ENCODE measurements at places on chromosomes 3 and 15.
A peak's percentile ranks its signal among the peaks of the same experiment; 100 is the strongest.

DNA sequence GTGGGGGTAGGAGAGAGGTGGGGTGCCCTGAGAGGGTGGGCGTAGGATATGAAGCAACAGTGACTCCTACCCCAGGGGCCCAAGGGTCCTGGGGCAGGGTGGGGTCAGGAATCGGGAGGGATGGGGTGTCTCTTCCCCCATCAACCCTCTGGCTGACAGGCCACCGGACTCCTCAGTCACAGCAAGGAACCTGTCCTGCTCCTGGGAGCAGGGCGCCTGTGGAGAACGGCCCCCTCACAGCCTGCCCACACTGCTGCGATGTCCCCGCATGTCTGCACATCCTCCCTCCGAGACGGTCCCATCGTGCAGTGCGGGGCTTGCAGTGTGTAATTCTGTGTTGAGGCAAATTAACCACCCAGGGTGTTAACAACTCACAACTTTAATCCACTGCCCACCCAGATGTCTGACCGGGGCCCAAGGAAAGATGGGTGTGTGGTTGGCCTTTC, 2.7 kb downstream of the TM4SF19 start:
- DNase-seq: no peak

DNA sequence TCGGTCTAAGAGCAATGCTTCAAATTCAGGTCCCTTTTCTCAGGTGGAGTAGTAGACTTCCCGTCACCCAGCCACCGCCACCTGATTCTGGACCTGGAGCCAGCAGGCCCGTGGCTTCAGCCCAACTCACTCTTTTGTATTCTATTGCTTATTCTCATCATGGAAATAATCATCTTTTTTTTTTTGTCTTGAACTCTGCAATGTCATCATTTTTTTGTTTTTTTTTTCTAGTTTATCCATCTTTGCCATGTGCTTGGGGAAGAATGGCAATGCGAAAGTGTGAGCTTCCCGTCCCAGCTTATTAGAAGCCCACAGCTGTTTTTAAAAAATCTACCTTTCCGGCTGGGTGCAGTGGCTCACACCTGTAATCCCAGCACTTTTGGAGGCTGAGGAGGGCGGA, 51.3 kb upstream of the FSTL1 start:
- DNase-seq: no peak

- DNase-seq: no peak
These were observed 393.7 kb downstream of the FEZF2 start for GRCh38 chr3:61979638-61980037.

DNA sequence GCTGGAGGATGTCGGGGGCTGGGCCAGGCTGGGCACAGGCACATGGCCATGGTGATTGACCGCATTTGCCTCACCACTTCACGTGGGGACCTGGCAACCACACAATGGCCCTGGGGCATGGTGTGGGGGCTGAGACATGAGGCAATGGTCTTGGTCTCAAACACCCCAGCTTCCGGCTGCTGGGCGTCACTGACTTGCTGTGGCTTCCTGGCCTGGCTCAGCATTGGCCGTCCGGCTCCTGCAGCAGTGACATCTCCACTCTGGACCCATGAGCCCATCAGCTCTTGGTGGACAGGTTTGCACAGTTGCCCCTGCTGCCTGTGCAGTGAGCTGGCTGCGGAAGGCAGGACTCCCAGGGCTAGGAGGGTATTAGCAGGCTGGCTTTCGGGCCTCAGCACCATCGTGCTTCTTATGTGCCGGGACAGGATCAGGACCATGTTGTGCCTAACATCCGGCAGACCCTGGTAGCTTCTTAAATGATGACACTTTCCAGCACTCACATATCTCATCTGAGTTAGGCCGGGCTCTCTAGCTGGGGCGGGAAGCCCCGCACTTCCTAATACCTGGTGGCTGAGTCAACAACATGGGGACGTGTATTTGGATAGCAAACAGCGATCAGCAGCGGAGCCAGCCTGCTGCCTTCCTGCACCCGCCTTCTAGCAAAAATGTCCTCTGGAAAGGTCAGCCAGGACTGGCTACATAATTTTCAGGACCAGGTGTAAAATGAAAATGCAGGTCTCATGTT, 34.1 kb downstream of the ZNF710 start:
- no peak for DNase-seq

GRCh38 chr3:43014241-43014640, 35.1 kb downstream of the GASK1A start:
- no peak for DNase-seq

DNA sequence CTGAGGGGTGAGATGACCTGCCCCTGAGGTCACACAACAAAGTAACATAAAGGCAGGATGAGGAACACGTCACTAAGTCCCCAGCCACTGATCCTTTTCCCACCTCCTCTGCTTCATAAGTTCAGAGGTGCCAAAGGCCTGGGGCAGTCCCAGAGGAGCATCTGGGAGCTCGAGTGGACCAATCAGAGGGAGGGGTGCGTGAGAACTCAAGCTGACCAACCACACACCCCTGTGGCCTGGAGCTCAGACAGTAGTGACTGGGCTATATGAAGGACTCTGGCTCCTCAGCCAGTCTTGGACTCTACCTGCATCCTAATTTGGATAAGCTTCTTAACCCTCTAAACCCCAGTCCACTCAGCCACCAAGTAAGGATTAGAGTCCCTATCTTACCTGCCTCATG, 28.0 kb upstream of the CAV3 start:
- DNase-seq: no peak

GRCh38 chr15:47184003-47184907, 533.0 kb upstream of the SEMA6D start:
- peak; percentile 15 for DNase-seq

DNA sequence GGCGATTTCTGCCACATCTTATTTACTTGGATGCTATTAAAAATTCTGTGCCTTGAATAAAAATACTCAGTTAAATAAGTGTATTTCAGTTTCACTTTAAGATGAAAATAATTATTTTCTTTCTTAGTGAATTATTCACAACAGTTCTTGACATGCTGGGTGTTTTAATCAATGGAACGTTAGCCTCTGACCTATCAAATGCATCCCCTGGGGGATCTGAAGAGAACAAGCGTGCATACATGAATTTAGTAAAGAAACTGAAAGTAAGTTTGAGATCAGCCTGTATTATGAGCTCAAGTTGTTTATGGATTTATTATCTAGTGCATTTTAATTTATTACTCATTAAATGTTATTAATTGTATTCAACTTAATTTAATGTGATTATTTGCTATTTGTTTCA, 597 bp downstream of the P2RY12 start:
- no peak for DNase-seq

DNA sequence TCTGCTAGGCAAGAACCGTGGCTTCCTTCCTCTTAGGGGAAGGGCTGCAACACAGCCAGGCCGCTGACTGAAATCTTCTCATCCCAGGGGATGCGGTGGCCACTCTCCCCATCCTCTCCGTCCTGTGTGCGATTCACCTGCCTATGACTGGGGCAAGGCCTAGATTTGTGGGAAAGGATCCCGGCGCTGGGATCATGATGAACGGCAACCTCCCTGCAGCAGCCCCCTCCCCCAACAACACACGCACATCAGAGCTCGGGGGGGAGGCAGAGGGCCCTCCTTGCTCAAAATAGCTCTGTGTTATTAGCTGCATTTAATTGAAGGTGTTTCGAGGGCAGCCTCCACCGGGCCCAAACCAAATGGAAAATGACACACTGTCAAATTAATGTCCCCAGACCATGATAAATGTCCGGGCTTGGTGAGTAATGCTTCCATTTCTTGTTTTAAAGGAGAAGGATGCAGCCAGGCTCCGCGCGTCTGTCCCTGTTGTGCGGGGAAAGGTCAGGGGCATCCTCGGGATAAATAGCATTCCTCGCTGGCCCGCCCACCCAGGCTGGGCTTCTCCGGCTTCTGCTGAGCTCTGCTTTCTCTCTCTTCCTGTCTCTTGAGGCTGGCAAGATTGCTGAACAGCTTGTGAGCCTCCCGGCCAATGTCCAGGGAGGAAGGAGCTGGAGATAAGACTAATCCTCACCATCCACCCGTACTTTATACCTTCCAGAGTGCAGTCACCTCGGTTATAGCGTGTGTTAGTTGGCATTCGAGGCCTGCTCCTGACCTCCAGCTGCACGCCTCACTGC, 56.4 kb upstream of the TLE3 start:
- no peak for DNase-seq

DNA sequence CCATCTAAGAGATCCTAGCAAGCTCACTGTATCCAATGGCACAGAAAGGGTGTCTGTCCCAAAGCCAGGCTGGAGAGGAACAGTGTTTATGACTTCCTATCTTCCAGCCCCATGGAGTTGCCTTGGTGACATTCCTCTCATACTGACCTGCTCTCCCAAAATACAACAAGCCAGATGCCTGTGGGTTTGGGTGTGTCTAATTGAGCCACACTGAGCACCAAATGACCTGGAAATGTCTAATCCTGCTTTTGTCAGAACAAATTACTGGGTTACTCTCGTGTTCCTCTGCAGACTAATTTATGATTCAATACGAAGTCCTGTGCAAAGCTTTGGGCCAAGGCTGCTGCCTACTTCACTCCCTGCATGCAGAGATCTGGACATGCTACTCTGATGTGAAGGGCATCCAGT, 98.1 kb upstream of the STRIT1 start:
- peak; percentile 93 for DNase-seq

GRCh38 chr3:60742606-60743145, 508.6 kb downstream of the FHIT start:
- peak; percentile 21 for DNase-seq

DNA sequence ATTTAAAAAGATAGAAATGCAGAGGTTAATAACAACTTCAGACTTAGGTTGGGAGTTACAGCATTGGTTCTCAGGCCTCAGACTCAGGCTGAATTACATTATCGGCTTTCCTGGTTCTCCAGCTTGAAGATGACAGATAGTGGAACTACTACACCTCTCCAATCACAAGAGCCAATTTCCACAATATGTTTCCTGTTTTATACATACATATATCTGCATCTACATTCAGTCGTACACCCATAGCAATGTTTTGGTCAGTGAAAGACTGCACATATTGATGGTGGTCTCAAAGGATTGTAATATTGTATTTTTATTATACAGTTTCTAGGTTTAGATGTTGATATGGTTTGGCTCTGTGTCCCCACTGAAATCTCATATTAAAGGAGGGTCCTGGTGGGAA, 35.4 kb downstream of the AADACL2 start:
- no peak for DNase-seq

- no peak for DNase-seq
These were observed 1050.2 kb downstream of the AGBL1 start for GRCh38 chr15:87129916-87130315.

- DNase-seq: no peak
These were observed 37.5 kb downstream of the TPM1 start for GRCh38 chr15:63079947-63080626.

DNA sequence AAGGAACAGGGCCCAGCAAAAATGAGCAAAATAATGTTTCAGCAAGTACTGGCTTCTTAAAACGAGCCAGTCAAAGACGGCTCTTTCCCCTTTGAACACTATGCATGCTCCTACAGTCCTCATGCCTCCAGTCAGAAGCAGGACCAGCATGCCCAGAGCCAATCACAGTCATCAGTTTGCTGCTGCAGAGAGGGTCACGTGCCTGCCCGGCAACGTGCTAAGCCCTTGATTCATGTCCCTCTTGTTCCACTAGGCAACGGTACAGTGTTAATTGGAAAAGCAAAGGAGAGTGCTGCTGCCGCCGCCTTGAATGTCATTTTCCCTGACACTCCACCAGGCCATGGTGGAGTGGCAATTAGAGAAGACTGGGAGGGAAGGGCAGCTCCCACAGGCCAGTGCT, 500.1 kb downstream of the OCA2 start:
- no peak for DNase-seq

DNA sequence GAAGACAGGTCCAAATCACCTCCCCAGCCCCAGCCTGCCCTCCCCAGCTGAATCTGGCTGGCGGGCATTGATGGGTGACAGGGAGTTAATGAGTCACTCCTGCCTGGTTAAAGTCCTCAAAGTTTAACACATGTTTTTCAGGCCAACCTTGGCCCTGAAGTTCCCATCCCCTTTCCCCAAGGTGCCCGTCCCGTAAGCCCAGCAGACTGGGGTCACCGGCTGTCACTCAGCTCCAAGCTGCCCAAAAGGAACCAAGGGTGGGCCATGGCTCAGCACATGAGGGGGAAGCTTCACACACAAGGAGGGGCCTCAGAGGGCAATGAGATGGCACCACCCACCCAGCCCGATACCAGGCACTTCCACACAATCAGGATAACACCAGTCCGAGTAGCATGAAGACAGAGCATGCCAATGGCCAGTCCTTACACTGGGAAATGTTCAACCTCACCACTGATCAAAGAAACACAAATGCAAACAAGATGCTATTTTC, 10.2 kb upstream of the KLF15 start:
- no peak for DNase-seq

GRCh38 chr3:39156421-39156820, 3.0 kb upstream of the CSRNP1 start:
- DNase-seq: peak; percentile 62

DNA sequence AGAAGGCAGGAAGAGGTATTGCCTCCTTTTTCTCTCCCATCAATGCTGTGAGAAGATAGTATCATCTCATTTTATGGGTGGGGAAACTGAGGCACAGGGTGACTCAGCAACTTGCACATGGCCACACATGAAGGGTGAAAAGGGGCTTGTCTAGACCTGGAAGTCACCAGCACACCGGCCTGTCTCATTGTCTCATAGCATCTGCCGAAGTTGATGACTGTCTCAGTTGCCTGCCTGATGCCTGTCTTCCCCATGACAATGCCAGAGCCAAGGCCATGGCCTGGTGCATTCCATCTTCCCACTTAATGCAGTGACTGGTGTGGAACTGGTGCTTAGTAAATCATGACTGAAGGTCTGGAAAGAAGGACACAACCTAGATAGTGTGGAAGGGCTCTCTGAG, 27.9 kb upstream of the PRR23E start:
- DNase-seq: no peak

DNA sequence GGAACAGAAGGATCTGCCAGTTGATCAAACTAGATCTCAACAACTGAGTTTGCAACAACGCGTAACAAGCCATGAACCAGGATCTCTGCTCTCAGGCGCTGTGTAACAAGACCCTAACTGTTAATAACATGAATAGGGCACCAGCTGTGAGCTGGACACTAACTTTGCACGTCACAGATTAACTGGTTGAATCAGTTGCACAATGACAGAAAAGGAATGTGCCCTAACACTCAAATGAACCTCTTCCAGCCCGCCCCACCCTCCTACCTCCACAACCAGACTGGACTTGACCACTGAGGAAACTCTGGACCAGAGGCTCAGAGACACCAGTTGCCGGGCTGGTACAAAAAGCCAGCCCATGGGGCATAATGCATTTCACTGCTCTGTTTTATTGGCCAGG, 34.3 kb downstream of the MCF2L2 start:
- peak; percentile 6 for DNase-seq

DNA sequence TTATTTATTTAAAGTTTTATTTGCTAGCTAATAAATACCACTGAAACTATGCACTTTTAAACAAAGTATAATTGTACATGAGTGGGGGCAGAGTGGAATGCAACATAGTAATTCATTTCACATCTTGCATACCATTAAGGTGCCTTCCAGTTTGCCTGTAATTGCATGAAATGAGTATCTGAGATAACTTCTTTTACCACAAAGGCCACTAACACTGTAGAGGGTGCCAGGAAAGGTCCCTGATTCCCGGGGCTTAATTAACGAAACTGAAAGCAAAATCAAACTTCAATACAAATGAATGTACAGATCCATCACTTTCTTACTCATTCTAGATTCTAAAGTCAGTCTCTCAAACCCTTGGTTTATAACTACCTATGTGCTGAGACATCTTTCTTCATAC, 2.1 kb downstream of the CD47 start:
- no peak for DNase-seq

GRCh38 chr3:8730656-8731055, 2.9 kb upstream of the CAV3 start:
- no peak for DNase-seq

- no peak for DNase-seq
These were observed 7.4 kb downstream of the NBEAL2 start for GRCh38 chr3:46986782-46987310.

- no peak for DNase-seq
These were observed 116.3 kb downstream of the MAGI1 start for GRCh38 chr3:65922441-65922840.
